ENCODE measurements at places on chromosomes 6 and 20.
A peak's percentile ranks its signal among the peaks of the same experiment; 100 is the strongest.

- no peak for DNase-seq
Observed at GRCh38 chr6:11404838-11405237, 132.7 kb upstream of the TMEM170B start.

DNA sequence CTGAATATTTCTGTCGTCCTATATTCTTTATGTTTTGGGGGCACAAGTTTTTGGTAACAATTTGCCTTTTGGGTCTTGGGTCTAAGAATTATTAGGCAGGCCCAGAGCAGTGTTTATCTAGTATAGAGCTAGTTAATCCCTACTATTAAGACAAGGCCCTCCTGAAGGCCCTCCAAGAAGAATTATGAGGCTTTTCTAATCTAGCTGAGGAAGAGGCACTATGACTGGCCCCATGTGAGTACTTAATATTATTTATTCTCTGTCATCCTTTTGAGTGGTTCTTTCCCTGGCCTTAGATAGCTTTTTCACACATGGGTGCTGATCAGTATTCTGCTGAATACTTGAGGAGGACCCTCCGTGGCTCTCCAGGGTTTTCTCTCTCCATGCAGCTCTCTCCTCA is 25.1 kb downstream of the CHMP4B start:
- no peak for DNase-seq

- no peak for DNase-seq
Observed at GRCh38 chr6:87118054-87118453, 23.1 kb upstream of the CGA start.

- DNase-seq = peak; percentile 44
Observed at GRCh38 chr6:159038914-159039884, 5.6 kb downstream of the TAGAP start.

- no peak for DNase-seq
Observed at GRCh38 chr20:51837876-51838420, 35.6 kb upstream of the SALL4 start.

DNA sequence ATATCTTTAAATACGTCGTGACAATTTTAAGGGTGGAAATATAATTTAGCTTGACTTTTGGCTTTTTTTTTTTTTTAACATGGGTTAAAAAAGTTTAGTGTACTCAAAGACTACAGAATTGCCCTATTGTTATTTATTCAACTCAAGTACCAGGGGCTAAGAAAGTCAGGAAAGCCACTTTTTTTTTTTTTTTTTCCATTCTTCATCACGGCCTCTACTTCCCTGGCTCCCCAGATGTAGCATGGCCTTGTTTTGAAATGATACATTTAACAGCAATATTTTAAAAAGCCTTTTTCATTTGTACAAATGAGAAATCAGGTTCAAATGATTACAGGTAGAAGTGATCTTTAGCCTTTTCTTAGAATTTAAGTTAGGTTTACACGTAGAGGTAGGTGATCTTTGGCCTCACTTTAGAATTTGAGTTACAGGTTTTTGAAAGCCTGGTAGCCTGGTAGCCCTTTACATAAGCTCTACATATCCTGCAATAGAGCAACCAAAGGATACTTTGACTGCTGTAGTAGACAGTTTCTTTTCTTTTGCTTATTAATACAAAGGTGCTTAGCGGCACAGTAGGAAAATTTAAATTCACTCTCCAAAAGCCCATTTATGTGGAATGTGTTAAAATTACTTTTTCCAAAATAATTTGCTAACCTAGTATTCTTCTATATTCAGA is 160.5 kb upstream of the MMS22L start:
- DNase-seq = no peak

- DNase-seq = no peak
Observed at GRCh38 chr20:29874476-29875202, 1382.8 kb upstream of the DEFB115 start.

- no peak for DNase-seq
Observed at GRCh38 chr6:163461696-163462095, 47.2 kb downstream of the QKI start.

DNA sequence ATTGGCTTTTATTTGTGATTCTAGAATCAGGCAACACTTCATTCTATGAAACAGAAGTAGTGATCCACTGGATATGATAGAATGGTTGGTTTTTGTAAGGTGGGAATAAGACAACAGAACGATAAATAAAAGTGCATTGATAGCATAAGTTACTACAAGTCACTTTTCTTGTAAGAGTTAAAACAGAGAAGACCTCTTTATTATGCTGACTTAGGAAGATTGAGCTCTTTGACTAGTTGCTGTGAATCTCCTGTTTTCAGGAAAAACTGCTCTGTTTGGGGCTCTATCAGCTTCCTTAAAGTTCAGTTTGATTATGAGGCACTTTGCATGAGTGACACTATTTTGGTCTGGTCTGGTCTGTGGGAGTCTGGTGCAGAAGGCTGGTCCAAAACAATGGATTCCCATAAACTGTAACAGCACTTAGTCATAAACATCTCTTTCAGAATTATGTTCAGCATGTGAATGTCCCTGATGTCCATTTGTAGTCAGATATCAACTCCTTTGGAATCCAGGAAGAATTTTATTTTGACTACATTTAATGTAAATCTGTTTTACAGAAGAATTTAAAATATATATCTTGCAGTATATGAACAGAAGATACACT is 35.0 kb upstream of the DSE start:
- no peak for DNase-seq

DNA sequence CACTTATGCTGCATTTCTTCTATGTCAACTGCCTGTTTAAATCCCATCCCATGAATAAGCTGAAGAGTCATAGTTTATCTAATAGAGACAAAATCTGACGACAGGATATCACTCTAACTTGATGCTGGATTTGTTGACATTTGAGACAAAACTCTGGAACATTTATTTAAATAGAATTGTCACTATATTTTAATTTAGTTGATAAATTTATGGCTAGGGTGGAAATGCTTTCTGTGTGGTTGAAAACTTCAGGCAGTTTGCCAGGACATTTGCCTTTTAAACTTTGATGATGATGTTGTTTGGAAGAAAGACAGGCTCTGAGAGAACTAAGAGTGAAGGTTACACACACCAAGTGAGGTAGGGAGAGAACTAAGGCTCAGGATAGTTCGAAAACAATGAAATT is 68.1 kb downstream of the GJA1 start:
- no peak for DNase-seq

DNA sequence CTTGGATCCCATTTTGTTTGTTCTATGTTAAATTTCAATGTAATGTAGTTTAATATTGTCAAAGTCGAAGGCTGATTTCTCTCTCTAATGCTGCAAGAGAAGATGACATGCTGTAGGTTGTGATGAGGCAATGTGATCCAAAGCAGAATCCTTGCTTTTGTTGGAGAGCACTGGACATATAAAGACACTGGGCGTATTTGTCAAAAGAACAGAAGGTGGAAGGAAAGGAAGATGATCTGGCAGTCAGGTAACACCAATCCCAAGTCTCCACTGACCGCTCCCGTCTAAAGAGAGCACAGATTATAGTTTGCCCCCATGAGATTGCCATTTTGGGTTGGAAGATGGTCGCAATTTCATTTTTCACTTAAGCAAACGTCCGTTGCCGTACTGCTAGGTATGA is 935 bp upstream of the RFX6 start:
- DNase-seq = no peak

GRCh38 chr6:119209452-119210205 is 131.2 kb upstream of the FAM184A start:
- no peak for DNase-seq

- DNase-seq = no peak
Observed at GRCh38 chr20:51680067-51680749, 88.0 kb downstream of the ATP9A start.

GRCh38 chr20:62067547-62068260 is 2.0 kb upstream of the TAF4 start:
- DNase-seq = no peak

DNA sequence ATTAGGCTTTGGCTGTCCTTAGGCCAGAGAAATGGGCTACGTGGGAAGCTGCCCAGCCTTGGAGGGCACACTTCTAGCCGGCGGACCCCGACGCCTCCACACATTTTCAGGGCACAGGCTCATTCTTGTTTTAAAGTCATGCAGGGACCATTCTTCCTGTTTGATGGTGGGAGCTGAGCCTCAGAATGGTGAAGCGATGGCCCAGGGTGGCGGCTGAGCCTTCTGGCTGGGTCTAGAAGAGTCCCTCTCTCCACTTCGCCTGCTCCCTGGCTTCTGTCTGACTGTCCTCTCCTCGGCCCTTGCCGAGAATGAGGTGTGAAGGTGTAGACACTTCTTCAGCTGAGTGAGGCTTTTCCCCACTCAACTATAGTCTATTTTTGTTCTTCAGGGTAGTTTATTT is 114.4 kb downstream of the SULF2 start:
- DNase-seq = no peak

- no peak for DNase-seq
Observed at GRCh38 chr6:140275725-140276124, 901.3 kb upstream of the CITED2 start.

Data from hematopoietic multipotent progenitor cell treated with erythropoietin and hydrocortisone succinate and interleukin-3 and kit ligand, for 8 days (in vitro differentiated cells).